ENCODE measurements at places on chromosomes 7 and 10.
A peak's percentile ranks its signal among the peaks of the same experiment; 100 is the strongest.

DNA sequence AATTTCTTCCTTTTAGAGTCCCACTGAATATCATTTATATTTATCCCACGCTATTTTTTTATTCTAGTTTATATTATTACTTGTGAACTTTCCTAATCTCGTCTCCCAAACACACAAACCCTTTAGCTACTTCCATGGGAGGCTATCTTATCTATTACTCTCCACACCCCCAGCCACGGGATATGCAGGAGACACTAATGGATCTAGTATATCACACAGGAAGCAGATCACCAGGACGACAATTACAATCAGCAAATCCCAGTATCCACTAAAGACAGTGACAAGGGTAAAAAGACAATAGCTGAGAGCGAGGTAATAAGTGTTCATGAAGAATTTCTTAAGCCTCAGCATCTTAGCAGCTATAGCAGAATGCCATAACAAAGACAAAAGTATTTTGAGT, 3.8 kb upstream of the AKR1E2 start:
- no peak for DNase-seq

- DNase-seq = no peak
Measured at GRCh38 chr10:102435529-102436233, 3.3 kb upstream of the CUEDC2 start.

DNA sequence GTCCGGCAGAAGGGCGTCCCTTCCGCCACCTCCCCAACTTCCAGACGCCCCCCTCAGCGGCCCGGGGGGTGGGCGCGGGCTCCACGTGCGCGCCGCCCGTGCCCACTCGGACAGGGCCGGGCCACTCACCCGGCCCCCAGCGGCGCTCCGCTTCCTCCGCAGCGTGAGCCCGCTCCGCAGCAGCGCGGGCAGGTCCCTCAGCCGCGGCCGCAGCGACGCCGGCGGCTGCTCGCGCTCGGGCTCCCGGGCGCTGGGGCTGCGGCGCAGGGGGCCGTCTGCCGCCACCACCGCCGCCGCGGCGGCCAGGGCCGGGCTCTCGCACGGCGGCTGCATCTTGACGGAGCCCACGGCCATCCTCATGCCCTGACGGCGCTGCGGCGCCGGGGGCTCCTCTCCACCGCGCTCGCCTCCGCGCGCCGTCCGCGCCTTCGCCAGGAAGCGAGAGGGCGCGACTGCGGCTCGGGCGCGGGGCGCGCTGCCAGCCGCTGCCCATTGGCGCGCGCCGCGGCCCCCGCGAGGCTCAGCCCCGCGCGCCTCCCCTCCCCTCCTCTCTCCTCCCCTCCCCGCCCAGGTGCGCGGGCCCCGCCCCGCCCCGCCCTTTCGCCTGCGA, at the start of gene RAPGEF5:
RAPGEF5 (minus strand) TSS at position 454 of the 610 bp plus-strand sequence; CDS start at position 360, 94 bp downstream.
- DNase-seq = peak; percentile 31

DNA sequence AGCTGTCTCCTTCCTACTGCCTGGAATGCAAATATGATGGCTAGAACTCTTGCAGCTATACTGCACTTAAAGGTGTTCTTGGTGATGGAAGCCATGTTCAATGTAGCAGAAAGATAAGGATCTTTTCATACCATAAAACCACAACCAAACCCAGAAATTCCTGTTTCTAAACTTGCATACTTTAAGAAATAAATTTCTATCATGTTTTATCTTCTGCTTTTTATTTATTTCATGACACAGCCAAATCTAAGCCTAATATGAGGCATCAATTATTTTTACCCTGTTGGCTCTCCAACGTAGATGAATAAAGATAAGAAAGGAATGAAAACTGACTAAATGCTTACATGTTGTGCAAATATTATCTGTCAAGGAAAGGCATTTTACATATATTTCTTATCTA, 224.1 kb downstream of the DOCK4 start:
- DNase-seq = no peak

GRCh38 chr10:130560116-130560515, 423.9 kb downstream of the GLRX3 start:
- DNase-seq = no peak

- DNase-seq = no peak
Measured at GRCh38 chr7:47846138-47846836, 102.0 kb downstream of the PKD1L1 start.

- no peak for DNase-seq
Measured at GRCh38 chr10:120969219-120969645, 118.1 kb downstream of the WDR11 start.

DNA sequence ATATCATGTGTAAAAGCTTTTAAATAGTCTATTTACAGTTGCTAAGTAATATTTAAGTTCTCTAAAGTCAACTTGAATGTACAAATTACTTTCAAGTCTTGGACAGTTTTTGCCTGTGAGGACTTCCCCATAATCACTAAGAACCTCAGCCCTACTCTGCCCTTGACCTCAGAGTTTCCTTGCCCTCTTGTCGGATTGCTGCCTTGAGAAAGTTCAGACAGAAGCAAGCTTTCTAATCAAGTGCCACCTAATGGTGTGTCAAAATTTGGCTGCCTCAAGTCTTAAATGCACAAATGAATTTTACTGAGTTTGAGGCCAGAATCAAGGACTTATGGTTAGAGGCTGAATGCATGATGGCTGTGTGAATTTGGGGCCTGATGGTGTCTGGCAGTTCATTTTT, 88.3 kb upstream of the KAT6B start:
- no peak for DNase-seq

DNA sequence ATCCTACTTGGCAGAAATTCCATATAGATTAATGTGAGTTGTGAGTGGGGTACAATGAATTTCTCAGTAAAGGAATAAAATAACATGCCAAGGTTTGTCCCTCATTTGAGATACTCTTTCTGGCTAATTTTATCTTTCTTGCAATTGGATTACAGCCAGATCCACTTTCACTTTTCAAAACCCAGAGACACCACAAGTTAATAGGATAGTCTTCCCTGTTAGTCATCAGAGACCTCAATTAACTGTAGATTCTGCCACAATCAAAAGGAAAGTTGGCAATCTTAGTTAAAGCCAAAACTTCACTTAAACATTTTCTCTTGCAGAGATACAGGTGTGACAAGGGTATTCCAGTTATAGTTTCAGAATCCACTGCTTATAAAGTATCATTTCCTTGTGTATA, 91.4 kb upstream of the PHYHIPL start:
- DNase-seq = no peak

GRCh38 chr10:3426190-3426845, 253.7 kb upstream of the PITRM1 start:
- no peak for DNase-seq

Measured in caudate nucleus (tissue), 63 donors.